GM19239 (cell line): ENCODE measurements at places on chromosomes 6 and 20.

DNA sequence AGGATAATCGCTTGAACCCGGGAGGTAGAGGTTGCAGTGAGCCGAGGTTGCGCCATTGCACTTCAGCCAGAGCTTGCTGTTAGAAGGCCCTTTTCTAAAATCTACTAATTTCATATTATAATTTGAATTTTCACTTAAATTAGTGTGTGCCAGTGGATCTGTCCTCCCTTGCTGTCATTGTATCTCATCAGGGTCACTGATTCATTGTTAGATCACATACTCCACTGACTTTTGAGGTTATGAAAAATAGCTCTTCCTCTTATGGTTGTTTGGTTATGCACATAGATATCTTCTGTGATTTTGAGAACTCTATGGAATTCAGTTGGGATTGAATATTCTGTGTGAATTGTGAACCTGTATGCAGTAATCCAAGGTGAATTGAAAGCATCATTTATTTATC, 53.1 kb upstream of the TULP4 start:
- no peak for DNase-seq

- DNase-seq: no peak
These were observed 113.3 kb upstream of the EEF1E1 start for GRCh38 chr6:8215631-8216030.

- DNase-seq: no peak
These were observed 201.7 kb downstream of the CLIC5 start for GRCh38 chr6:45813943-45814342.

DNA sequence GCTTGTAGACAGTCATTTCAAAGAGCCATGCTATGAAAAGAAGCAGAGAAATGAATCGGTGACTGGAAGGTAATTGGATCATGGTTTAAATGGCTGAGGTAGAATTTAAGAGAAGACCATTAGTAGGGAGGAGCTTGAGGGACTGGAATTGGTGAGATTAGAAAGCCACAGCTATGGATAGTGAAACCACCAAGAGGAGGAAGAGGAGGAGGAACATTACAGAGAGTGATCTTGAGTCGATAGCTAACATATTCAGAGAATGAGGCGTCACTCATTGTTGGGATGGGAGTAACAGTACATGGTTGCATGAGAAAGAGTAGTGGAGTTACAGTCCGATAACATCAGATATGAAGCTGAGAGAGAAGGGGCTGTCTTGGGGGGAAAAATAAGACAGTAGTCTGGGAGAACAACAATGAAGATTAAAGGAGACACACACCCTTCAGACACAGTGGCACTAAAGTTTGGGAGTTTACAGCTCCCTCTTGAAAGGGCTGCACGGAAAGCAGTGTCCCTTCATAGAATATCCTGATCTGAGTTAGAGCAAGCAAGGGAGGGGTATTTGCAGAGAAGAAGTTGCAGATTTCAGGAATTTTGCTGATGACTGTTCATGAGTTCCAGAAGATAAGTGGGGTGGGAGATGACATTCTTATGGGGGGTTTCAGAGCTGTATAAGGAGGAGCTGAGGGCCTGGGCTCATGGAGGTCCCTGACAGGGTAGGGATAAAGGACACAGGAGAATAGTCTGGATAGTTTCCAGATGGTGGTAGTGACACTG, 15.1 kb upstream of the LAMP5 start:
- no peak for DNase-seq

DNA sequence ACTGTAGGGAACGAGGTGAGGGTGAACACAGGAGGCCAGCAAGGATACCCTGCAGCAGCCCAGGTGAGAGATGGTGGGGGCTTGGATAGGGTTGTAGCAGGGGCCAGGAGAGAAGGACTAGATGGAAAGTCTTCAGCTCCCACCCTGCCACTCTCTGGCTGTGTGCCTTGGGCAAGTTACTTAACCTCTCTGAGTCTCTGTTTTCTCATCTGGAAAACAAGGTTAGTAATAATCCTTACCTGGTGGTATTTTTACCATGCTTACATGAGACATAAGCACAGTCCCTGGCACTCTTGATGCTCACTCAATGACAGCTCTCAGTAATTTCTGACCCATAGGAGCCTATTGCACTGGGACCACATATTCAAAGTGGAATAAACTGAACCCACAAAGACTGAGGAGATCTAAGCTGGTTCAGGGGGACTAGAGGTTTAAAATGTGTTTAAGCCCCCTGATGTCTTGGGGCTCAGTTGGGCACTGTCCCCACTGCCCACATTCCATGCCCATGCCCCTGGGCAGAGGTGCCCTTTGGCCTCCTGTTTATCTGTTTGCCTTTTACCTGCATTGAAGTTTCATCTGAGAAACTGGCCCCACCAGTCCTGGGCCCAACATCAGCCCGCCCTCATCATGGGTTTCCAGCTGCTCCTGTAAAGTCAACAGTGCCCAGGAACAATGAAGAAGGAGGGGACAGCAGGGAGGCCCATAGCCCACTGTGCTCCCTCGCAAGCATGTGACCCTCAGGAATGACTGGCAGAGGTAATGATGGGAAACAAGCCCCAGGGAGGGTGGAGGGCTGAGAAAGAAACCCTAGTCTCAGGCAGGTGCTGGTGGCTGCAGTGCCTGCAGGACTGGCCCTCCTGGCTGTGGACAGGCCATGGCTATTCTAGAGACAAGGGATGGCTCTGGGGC, 104.0 kb downstream of the VEGFA start:
- no peak for DNase-seq

DNA sequence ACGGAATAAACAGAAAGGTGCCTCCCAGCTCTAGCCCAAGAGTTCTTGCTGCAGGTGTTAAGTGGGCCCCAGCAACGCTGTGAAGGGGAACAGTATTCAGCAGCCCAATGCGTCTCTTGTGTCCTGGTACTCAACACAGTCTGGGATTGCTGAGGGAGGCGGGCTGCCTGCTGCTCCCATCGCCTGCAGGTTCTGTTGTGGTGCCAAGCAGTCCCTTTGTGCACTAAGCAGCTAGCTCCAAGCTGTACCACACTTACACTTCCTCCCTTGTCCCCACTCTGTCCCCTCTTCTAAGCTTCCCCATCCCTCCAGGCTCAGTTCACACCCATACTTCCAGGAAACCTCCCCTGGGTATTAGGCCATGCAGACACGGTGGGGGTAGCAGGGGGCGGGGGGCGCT, 92.7 kb downstream of the AGPAT4 start:
- DNase-seq: no peak
